Foreskin fibroblast (primary cell): ENCODE measurements at places on chromosomes 3 and 15.

- DNase-seq: no peak
These were observed 73.9 kb upstream of the SLC24A5 start for GRCh38 chr15:48046813-48047438.

DNA sequence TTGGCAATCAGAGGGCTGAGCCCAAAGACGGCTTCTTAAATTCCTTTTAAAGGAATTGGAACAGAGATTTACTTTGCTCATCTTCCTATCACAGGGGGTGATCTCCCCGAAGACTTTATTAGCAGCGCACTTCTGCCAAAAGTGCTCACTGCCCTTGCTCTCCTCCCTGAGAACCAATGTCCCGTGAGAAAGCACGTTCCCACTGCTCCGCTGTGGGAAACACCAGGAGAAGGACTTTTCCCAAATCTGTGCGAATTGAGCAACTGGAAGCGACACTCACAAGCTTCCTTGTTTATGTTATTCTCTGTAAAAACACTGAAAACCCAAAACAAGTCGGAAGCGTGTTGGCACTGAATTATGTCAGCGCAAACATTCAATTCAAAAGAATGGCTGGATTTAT is 670.8 kb upstream of the NR2F2 start:
- peak; percentile 22 for DNase-seq

DNA sequence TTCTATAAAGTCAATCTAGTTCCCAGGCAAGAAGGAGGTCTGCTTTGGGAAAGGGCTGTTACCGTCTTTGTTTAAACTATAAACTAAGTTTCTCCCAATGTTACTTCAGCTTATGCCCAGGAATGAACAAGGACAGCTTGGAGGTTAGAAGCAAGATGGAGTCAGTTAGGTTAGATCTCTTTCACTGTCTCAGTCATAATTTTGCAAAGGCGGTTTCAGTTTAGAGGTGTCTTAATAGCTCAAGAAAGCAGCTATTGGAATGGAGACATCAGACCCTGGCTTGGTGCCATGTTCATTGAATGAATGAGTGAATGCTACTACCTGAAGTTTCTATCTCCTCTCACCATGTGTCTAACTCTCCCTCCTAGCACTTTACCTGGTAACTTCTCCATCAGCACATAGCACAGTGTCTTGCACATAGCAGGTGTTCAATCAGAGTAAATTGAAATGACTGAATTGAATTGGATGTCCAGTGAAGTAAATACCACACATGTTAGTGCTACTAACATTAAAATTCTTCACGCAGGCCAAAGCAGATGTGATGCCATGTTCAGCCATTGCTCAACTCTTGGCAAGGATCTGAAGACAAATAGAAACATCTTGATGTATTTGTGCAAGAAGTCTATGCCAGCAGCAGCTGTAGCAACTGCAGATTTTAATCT is 28.2 kb downstream of the CLEC3B start:
- DNase-seq: peak; percentile 92

DNA sequence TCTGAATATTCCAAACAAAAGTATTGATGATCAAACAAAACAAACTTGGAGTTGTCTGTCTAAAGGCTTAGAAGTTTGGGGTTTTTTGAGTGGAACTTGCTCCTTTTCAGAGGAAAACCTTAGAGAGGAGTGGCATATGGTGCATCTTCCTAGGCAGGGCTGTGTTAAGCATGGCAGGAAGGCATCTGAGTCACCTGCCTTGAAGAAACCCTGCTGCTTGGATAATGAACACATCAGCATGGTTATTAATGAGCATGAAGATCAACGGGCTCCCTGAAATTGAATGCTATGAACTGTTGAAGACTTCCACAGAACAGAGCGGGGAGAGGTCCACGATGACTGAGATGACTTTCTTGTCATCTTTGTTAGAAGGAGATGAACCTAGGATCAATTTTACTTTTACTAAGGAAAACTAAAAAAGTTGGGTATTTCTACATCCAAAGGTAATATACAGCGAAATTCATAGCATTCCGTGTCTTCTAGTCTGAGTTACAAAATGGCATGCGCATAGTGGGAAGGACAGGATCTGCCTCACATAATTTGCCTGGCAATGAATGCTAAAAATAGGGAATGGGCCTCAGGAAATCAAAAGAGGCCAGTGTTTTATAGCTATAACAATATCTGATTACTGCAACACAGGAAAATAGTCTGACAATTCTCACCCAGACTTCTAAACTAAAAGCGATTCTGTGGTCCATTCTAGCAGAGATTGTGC is 11.6 kb upstream of the TMED3 start:
- no peak for DNase-seq

DNA sequence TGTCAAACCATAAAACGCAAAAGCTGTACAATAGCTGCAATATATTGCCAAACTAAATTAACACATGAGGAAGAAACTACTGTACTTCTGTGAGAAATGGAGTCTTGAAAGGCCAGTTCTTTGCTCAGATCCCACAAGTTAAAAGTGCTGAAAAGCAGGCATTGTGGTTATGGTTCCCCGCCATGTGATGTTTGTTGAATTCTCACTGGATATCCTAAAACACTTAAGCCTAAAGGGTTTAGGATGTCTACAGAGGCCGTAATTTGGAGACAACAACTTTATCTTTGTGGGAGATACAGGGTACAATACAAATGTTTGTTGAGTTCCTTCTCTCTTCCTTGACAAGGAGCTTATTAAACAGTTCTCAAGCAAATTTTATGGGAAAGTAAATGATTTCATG is 53.2 kb downstream of the TMEM212 start:
- no peak for DNase-seq

GRCh38 chr3:190010486-190010885 is 110.2 kb downstream of the P3H2 start:
- no peak for DNase-seq

- peak; percentile 81 for DNase-seq
These were observed 29.3 kb downstream of the BTD start for GRCh38 chr3:15630646-15631350.

GRCh38 chr3:114666623-114667022 is 372.8 kb downstream of the TIGIT start:
- no peak for DNase-seq

GRCh38 chr15:63923993-63924950 is 90.5 kb upstream of the HERC1 start:
- DNase-seq: no peak

GRCh38 chr15:59536553-59536952 is 75.0 kb upstream of the GCNT3 start:
- no peak for DNase-seq

GRCh38 chr3:141764045-141764444 is 837 bp downstream of the GRK7 start:
- DNase-seq: no peak

DNA sequence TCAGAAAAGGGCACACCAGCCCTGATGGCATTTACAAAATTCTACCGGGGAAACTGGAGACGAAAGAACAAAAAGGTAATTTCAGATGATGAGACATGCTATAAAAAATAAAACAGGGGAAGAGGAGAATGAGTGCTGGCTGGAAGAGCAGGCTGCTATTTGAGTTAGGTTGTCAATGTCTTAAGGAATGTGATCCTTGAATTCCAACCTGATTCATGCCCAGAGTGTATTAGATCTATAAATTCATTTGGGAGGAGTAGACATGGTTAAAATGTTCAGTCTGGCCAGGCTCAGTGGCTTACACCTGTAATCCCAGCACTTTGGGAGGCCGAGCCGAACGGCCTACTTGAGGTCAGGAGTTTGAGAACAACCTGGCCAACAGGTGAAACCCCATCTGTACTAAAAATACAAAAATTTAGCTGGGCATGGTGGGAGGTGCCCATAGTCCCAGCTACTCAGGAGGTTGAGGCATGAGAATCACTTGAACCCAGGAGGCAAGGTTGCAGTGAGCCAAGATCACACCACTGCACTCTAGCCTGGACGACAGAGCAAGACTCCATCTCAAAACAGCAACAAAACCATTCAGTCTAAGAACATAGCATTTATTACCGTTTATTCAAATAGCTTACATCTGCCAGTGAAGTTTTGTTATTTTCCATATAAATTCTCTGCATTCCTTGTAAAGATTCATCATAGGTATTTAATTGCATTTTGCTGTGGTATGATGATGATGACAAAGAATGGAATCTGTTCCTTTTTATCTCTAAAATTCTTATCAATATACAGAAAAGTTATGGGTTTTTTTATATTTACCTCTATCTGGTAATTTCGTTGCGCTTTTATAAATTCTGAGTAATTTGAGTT is 126.7 kb upstream of the NR2E3 start:
- no peak for DNase-seq

DNA sequence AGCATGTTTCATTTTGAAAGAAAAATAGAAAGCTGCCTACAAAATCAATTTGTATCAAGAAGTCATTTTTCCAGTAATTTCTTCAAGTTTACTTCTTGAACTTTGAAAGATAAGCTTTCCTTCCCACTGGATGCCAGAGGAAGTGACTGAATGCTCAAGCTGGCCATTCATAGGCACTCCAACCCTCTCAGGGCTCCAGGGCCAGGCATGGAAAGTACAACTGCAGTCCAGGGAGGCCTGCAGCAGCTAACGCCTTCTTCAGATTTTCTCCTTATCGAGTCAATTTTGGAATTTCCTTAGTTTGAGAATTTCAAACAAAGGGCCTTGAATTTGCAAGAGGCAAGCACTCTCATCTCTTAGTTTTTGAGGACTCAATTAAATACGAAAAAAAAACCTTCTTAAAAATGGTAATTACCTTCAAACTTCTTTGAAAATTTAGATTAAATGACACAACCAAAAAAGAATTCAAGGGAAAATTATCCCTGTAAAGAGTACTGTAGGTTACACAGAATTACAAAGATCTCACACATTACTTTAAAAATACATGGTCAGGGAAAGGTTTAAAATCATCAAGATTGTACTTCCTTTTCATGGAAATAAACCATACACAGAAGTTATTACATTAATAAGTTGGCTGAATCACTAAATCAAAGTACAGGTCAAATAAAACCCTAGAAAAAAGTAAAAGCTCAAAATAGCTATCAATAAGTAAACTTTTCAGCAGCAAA is 2.5 kb downstream of the UBP1 start:
- DNase-seq: peak; percentile 41

DNA sequence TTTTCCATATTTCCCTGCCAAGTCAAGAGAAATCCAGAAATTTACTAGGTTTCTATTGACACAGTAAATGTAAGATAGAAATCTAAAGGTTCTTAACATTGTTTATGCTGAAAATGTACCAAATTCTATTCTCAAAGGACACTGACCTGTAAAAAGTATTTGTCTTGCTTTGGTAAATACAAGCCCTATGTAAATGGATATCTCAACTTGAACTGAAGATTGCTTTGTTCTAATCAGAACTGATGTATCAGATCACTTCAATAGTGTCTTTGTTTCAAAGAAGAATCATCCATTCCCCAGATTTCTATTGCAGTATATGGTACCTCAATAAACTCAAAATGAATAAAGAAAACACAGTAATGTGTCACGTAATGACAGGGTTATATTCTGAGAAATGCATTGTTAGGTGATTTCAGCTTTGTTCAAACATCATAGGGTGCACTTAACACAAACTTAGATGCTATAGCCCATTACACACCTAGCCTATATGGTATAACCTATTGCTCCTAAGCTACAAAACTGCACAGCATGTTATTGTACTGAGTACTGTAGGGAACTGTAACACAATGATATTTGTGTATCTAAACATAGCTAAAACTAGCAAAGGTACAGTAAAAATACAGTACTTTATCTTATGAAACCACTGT is 143.5 kb upstream of the NECTIN3 start:
- DNase-seq: no peak

- DNase-seq: peak; percentile 51
These were observed 235.7 kb downstream of the SATB1 start for GRCh38 chr3:18189282-18190050.

GRCh38 chr15:97490429-97490828 is 470.1 kb upstream of the ARRDC4 start:
- no peak for DNase-seq

DNA sequence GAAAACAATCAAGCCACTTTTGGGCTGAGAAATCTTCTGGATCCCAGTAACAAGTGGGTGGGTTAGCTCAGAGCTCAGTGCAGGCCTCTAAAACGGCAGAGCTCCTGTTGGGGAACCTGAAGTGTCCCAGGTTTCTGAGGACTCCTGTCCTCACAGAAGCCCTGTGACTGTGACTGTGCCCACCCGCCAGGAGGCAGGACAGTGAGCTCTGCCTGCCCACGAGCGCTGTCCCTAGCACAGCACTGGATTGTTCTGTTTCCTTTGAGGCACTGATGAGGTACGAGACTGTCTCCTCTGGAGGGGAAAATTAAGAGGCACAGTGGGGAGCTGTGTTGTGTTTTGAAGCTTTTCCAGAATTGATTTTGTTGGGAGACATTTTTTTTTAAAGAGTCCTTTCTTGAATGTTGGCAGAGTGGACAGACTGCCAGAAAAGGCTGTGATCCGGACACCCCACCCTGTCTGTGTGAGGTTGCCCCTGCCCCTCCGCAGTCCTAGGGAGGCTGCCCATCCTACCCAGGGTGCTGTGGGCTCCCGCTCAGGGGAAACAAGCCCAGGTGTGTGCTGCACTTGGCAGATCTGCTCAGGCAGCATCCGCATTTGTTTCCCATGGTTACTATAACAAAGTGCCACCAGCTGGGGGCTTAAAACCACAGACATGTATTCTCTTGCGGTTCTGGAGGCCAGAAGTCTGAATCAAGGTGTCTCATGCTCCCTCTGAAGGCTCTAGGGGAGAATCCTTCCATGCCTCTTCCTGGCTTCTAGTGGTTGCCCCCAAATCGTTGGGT is 66.6 kb upstream of the LARS2 start:
- DNase-seq: no peak

DNA sequence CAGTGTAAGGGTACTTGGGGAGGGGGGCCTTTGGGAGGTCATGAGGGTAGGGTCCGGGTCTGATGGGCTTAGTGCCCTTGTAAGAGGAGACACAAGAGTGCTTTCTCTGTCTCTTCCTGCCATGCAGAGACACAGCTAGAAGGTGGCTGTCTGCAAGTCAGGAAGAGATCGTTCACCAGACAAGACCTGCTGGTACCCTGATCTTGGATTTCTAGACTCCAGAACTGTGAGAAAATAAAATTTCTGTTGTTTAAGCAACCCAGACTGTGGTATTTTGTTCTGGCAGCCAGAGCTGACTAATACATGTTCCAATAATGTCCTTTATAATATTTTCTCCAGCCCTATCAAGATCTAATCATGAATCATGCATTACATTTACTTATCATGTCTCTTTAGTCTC is 130.0 kb upstream of the VEPH1 start:
- DNase-seq: no peak

GRCh38 chr3:193057616-193058015 is 140.0 kb upstream of the MB21D2 start:
- no peak for DNase-seq

GRCh38 chr3:76547674-76548073 is 492.2 kb upstream of the ROBO2 start:
- DNase-seq: no peak

GRCh38 chr3:148914936-148915690 is 50.0 kb downstream of the CPA3 start:
- no peak for DNase-seq

DNA sequence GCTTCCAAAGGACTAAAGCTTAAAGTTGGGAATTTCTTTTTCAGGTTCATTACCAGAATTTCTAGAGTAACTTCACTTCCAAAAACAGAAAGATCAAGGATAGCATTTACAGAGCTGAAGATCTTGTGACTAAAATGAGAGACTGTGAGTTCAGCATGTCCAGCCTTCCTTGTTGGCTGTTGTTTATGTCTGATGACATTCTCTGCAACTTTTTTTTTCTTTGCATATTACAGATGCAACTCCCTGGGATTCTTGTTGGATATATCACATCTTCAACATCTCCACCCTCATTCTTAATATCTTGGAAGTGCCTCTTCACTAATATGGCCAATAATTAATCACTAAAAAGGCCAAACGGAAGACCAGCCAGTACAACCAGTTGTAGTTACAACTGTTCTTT is 86.2 kb upstream of the FRMD4B start:
- DNase-seq: no peak

- no peak for DNase-seq
These were observed 101.0 kb downstream of the CHL1 start for GRCh38 chr3:297585-297984.

- DNase-seq: no peak
These were observed 66.7 kb downstream of the BOC start for GRCh38 chr3:113277941-113278598.
